ENCODE measurements at places on chromosomes 16 and 17.

- no peak for DNase-seq
Measured at GRCh38 chr16:55671974-55672280, 16.1 kb downstream of the SLC6A2 start.

GRCh38 chr16:57801809-57802340 is 416 bp downstream of the KIFC3 start:
- DNase-seq: no peak

- DNase-seq: no peak
Measured at GRCh38 chr16:48420437-48420836, 35.2 kb upstream of the SIAH1 start.

GRCh38 chr16:57606847-57607501 is 21.5 kb upstream of the ADGRG1 start:
- DNase-seq: no peak

- no peak for DNase-seq
Measured at GRCh38 chr17:16942141-16943031, 29.5 kb downstream of the TNFRSF13B start.

GRCh38 chr17:5516060-5516792 is 29.9 kb downstream of the MIS12 start:
- no peak for DNase-seq

GRCh38 chr17:42275527-42276358 is 448 bp downstream of the STAT5B start:
- DNase-seq: no peak

DNA sequence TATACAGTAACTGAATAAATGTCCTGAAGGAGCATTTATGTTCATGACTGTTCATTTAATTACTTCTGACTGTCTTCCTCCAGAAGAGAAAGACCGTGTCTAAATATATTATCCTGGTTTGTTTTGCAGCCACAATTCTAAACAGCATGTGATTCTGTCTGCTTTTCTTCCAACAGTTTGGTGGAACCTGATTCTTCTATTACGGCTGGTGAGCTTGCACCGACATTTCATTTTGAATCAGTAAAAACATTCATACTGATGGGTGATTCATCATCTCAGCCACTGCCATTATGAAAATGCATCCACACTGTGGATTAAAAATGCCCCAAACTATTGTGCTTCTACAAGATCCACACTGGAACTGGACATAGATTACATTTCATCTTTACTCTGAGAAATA is 16.9 kb downstream of the KNOP1 start:
- DNase-seq: no peak

All from left renal pelvis (tissue), 4 donors.